Temporal lobe (tissue), 4 donors: ENCODE measurements at places on chromosomes 12 and 14. TPM values are rescaled to one million over a fixed set of nuclear protein-coding genes. Genes with fewer than 3 reads are reported as not detected.

The PRH2 gene
- not detected for total RNA-seq

The BAG5 gene
- 32.2 TPM for total RNA-seq

The NXPH4 gene
- total RNA-seq, result 1.7 TPM

The POTEG gene
- total RNA-seq, result not detected

The OR6C2 gene
- total RNA-seq, result not detected

The BEST3 gene
- 0.25 TPM for total RNA-seq

The ZNF891 gene
- total RNA-seq, result 6.6 TPM

The CACNA1C gene
- total RNA-seq, result 24.1 TPM

The TMPRSS12 gene
- total RNA-seq, result not detected

The TTC9 gene
- 20.9 TPM for total RNA-seq

The OR4N2 gene
- not detected for total RNA-seq

The KCNMB4 gene
- total RNA-seq, result 32.0 TPM

The ZC2HC1C gene
- 1.7 TPM for total RNA-seq

The CCDC175 gene
- total RNA-seq, result 2.0 TPM

The NYNRIN gene
- total RNA-seq, result 14.5 TPM

The ARHGAP9 gene
- total RNA-seq, result 0.25 TPM

The HSPB8 gene
- total RNA-seq, result 1.2 TPM

The CLEC4D gene
- total RNA-seq, result not detected

The B4GALNT3 gene
- total RNA-seq, result 1.5 TPM
